NCI-H1417 treated with DMSO at 0.1 percent for 48 hours (cell line): ENCODE measurements at places on chromosomes 7 and 10.
A peak's percentile ranks its signal among the peaks of the same experiment; 100 is the strongest.

- no peak for DNase-seq
Observed at GRCh38 chr10:79477456-79477855, 32.0 kb upstream of the ZCCHC24 start.

DNA sequence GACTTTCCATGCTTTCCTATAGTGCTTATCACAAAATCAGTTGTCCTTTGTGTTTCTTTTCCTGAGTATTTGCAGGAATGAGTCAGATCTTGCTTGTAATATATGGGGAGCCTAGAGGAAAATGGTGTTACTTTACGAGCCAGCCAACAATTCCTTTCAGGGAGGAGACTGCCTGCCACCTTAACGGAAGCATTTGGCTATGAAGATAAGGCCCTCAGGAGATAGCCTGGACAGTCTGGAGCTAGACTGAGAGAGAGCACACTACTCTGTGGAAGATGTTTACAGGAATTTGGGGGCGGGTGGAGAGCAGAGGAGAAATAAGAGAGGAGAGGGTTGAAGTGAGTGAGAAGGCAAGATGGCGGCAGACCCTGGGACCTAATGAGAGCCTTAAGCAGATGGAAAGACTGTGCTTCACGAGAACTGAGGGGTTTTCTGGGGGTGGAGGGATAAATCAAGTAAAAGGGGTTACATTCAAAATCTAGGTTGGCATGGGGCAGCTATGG is 126.3 kb downstream of the SNX10 start:
- DNase-seq: no peak

DNA sequence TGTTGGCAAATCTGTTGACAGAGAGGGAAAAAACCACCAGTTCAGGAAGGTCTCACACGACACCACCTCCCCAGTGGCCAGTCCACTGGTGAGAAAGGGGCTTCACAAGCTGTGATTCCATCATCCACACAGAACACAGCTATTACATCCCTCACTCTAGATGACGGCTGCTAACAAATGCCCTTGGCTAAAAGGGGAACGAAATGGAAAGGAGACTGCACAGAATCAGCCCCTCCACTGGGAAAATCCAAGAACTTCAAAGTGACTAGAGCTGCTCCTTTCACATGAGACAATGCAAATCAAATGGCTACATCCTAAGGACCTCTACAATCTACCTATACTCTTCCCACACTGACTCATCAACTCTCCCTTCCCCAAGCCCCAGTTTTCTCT is 5.6 kb downstream of the PARP12 start:
- no peak for DNase-seq

DNA sequence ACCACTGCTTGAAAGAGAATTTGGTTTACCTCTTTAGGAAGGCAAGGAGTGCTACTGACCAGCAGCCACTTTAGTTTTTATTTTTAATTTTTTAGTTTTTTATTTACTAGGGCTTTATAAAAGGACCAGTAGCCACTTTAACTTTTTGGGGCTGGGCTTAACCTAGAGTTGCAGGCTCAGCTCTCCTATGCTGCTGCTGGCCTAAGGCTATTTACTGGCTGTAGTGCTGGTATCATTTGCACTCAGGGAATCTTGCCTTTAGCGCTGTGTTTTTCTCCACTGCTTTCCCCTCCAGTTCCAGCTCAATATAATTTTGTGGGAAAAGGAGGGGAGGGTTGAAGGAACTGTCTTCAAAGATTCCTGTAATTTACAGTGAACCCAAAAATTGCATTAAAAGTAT is 13.4 kb downstream of the HPS1 start:
- no peak for DNase-seq

GRCh38 chr10:113922787-113923570 is 68.5 kb downstream of the NHLRC2 start:
- no peak for DNase-seq

DNA sequence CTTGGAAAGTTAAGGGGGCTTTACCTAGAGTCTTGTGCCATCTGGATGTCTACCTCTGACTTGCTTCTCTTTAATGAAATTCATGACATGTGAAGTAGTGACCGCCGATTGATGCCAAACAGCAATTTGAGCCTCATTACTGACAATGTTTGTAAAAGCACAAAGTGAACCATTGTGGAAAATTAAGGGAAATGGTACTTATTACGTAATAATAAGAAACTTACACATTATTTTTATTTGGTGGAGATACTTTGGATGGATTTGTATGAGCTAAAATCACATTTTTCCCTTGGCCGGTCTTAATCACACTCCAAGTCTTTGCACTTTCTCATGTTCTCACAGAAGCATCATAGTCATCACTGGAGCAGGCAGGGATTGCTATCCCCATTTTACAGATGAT is 265.1 kb upstream of the KLF6 start:
- no peak for DNase-seq

GRCh38 chr7:150942001-150942590 is 36.0 kb downstream of the KCNH2 start:
- no peak for DNase-seq

DNA sequence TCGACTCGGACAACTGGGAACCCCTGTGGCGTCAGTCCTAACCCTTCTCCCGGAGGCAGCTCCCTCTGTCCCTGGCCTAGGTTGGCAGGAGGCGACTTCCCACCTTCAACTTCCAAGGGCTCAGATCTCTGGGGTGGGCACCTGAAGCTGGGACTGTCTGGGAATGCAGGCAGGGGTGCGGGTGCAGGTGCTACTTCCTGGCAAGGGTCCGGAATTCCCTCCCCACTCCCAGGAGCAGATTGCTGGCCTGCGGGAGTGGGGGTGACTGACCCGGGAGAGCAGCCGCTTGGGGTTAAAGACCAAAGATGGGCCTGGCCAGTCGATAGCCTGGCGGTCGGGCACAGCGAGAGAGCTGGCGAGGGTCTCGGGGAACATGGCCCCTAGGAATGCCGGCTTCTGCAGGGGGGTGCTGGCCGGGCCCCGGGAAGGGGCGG is 387 bp downstream of the EPHA1 start:
- no peak for DNase-seq

- DNase-seq: no peak
Observed at GRCh38 chr7:111274857-111275256, 183.9 kb downstream of the LRRN3 start.

DNA sequence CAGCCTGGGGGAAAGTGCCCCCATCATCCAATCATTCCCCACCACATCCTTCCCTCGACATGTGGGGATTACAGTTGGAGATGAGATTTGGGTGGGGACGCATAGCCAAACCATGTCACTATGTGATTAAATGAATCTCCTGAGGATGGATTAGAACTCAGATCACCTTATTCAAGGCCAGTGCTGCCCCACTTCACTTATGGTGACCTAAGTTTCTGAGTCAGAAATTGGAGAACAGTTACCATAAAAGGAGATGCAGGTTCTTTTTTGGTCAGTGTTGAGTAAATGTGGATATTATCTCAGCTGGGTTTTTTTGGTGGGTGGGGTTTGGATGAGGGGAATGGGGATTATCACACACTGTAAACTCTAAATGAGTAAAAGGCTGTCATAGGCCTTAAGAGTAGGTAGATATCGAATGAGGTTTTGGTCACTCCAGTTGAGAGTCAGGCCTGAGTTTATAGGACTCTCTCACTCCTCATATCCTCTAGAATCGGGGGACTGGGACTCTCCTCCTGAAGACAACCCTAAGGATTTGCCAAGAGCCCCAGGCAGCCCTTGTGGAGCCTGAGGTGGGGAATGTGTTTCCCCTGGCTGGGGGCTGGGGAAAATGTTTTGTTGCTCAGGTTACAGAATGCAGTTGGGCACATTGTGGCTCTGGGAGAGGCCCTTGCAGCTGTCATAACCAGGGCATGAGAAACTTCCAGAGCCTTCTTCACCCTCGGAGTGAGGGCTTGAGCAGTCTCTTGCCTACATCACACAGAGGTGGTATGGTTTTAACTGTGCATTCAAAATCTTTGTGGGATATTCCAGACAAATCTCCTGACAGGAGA is 213.0 kb downstream of the BAMBI start:
- no peak for DNase-seq

GRCh38 chr7:56474271-56474670 is 358.1 kb upstream of the NUPR2 start:
- no peak for DNase-seq

DNA sequence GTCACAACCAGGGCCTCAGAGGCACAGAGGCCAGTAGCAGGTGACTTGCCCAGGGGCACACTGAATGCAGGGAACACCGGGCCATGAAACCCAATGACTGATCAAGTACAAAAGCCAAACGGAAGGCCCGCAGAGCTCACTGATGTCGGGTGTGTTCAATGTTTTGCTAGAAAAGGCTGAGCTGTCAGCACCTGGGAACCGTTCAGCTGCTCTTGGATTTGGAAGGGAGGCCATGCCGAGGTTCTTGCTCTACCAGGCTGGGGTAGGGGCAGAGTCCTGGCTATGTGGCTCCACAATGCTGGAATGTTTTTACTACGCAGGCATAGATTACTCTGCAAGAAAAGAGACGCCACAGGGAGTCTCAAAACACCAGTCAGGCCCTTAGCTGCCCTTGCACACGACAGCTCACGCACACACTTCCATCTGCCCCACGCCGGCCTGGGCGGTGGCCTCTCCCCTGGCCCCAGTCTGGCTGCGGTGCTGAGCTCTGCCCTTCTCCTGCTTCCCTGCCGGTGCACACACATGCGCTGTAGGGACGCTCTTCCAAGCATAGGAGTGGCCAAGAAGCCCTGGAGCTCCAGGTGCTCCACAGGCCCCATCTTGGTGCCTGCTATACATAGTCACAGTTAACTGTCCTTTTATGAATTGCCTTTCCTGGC is 79.9 kb downstream of the ZRANB1 start:
- no peak for DNase-seq

DNA sequence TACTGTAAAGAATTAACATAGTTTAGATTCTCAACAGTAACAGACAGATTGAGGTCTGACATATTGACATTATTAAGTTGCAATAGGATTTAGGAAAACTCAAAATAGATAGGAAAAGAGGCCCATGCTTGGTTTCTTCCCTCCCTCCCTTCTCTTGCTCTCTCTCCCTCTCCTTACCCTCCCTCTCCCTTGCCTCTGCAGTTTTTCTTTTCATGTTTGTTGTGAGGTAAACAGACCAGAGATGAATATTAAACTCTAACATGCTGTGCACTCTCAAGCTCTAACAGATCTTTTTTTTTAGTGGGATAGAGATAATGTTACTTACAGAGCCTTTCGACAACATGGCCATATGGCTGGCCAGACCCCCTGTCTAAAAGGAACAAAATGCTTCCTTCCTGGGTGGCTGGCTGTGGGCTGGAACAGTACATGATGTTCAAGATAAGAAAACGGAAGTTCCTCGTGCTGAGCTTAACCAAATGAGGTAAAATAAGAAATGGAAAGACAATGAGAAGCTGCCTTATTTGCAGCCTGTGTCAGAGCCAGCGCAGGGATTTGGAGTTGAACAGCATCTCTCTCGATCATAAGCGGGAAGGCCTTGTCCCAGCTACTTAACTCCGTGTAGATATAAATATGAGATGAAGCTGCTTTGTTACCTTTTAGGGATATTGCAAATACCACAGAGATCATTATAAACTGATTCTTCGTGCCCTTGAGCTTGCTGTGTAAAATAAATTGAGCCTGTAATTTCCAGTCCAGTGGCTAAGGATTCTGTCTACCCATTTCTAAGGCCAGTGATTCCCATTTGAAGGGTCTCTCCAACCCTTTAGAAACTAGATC is 391.9 kb upstream of the NPVF start:
- no peak for DNase-seq

GRCh38 chr10:127812041-127812440 is 75.1 kb downstream of the FOXI2 start:
- no peak for DNase-seq

DNA sequence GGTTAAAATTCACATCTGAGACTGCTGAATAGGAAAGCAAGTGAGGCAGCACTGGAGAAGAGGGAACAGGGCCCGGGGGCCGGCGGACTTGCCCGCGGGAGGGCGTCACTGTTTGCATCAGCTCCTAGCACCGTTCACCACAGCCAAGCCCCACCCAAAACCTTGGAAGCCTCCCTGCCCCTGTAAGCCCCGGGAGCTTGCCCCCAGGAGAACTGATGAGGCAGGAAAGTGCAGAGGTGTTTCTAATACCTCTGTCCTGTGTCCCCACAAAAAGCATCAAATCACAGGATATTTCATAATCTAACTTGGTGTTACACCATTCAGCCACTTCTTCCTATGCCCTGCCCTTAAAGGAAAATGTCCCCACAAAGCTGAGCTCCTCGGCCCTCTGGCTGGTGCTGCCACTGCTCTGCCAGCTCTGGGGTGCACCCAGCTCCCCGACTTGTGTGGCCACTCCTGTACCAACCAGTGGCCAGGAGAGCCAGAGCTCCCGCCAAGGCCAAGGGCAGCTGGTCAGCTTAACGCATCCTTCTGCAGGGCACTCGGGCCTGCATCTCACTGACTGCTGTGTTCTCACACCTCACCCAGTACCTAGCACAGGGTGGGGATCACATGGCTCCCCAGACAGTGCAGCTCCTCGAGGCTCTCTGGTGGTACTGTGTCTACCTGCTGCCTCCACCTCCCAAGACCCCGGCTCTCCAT is 47.3 kb upstream of the CNPY1 start:
- no peak for DNase-seq

- no peak for DNase-seq
Observed at GRCh38 chr10:47381427-47382379, 2.4 kb downstream of the ZNF488 start.

- DNase-seq: no peak
Observed at GRCh38 chr10:74585231-74586087, 240.9 kb upstream of the KAT6B start.

GRCh38 chr10:78852466-78853240 is 216.1 kb upstream of the ZMIZ1 start:
- no peak for DNase-seq

DNA sequence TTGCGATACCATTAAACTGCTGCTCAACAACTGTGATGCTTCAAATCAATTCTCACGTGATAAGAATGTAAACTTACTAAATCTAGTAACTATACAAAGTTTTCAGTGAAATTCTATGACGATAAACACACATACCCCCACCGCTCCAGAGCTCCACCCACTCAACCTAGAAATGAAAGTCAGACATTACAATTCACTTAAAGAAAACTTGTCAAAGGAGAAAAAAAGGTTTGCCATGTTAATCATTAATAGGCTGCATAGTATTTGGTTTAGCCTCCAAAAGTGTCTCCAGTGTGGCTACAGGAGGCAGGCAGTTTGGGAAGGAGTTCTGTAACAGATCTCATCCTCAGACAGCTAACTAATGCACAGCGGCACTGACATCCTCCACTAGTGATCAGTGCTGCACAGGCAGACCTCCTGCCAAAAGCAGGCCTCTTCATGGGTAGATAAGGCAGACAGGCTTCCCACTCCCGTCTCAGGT is 3.1 kb downstream of the HERPUD2 start:
- no peak for DNase-seq

GRCh38 chr7:147197006-147197405 is 1080.4 kb downstream of the CNTNAP2 start:
- DNase-seq: no peak

- DNase-seq: no peak
Observed at GRCh38 chr10:12531305-12532220, 182.2 kb downstream of the CAMK1D start.

DNA sequence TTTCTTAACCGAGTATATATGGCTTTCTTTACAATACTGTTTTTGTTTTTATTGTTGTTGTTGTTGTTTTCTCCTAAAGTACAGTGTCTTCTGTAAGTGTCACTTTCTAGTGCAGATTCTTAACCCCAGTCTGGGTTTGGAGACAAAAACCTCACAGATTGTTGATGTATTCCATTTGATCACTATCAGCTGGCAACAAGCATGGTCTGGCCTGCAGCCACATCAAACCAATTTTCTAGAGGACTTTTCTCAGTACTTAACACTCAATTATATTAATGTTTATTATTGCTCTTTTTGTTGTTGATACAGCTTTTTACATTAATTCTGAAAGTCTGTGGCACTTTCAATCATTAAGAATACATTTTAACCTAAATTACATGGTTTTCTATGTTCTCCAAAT is 17.1 kb downstream of the LRRN3 start:
- DNase-seq: peak; percentile 80

GRCh38 chr10:8594176-8594575 is 539.7 kb downstream of the GATA3 start:
- no peak for DNase-seq
